ENCODE measurements at places on chromosomes 16 and 17.
A peak's percentile ranks its signal among the peaks of the same experiment; 100 is the strongest.

DNA sequence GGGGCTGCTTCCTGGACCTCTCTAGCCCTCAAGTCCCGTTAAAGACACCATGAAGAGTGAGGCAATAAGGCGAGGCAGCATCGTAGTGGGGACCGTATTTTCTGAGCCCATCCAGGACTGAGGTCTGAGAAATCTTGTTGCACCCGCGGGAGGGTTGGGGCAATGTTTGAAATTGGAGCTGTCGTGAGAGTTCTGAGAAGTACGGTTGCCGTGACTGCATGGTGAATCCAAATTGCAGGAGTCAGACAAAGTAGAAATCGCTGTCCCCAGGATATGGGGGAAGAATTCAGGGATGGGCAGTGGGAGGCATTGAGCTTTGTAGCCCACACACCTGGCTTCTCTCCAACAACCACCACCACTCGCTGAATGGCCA lies 42.0 kb upstream of the RPL38 start:
- DNase-seq: no peak

DNA sequence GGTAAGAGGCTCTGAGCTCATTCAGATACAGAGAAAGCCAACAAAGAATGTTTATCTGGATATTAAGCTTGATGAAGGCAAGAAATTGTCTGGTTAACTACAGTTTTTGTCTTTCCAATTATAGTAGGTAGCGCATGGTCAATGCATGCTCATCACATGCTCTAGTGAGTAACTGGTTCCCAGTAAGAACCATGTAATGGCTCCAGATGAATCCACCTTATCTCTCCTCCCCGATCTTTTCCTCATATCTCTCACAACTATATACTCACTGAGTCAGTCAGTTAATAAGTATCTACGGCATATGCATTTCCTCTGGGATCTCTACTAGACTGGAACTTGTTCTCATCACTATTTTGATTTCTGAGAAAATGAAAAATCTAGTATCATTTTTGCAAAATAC lies 340.7 kb upstream of the DYNLRB2 start:
- no peak for DNase-seq

DNA sequence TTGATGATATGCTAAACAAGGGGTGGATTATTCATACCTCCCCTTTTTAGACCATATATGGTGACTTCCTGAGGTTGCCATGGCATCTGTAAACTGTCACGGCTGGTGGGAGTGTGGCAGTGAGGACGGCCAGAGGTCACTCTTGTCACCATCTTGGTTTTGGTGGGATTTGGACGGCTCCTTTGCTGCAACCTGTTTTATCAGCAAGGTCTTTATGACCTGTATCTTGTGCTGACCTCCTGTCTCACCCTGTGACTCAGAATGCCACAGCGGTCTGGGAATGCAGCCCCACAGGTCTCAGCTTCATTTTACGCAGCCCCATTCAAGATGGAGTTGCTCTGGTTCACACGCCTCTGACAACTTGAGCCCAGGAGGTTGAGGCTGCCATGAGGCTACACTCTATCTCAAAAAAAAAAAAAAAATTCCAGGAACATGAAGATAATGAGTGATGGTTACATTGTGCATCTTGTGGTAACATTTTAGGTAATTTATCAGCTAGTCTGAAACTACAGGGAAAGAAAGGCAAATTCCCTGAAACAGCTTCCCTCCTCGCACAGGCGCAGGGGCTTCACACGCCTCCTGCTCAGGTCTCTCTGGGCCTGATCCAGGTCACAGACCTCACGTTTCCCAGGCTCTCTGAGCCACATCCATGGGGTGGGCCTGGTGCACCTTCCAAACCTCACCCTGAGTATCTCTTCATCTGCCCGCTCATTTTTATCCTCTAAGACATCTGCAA lies 15.3 kb upstream of the UBE2I start:
- DNase-seq: no peak

- DNase-seq: no peak
Observed at GRCh38 chr16:82943371-82943770, 316.6 kb downstream of the CDH13 start.

DNA sequence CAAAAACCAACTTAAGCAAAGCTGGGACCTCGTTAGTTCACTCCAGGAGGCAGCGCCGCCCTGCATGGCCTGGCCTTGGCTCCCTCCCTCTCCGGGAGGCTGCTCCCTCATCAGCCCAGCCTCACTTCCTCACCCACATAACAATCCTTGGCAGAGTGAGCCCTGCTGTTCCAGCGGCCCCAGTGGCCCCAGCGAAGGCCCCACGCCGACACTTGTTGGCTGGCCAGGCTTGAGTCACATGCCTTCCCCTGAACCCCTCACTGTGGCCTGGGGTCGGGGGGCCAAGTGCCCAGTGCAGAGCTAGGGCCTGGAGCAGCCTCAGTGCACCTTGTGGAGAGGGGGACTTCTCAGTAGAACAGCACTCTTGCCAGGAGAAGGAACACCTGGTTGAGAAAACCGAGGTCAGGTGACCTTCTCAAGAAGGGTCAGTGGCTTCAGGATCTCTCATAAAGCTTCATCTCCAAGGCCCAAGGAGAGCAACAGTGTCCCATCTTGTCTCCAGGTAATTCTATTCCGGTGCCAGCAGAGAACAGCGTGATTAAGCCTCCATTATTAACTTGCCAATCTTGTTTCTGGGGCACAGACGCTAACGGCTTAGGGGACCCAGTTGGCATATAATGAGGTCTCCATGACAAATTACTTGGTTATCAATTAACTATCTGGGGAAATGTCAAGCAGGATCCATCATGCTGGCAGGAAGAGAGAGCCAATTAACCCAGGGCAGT lies 26.8 kb downstream of the ENDOV start:
- no peak for DNase-seq

DNA sequence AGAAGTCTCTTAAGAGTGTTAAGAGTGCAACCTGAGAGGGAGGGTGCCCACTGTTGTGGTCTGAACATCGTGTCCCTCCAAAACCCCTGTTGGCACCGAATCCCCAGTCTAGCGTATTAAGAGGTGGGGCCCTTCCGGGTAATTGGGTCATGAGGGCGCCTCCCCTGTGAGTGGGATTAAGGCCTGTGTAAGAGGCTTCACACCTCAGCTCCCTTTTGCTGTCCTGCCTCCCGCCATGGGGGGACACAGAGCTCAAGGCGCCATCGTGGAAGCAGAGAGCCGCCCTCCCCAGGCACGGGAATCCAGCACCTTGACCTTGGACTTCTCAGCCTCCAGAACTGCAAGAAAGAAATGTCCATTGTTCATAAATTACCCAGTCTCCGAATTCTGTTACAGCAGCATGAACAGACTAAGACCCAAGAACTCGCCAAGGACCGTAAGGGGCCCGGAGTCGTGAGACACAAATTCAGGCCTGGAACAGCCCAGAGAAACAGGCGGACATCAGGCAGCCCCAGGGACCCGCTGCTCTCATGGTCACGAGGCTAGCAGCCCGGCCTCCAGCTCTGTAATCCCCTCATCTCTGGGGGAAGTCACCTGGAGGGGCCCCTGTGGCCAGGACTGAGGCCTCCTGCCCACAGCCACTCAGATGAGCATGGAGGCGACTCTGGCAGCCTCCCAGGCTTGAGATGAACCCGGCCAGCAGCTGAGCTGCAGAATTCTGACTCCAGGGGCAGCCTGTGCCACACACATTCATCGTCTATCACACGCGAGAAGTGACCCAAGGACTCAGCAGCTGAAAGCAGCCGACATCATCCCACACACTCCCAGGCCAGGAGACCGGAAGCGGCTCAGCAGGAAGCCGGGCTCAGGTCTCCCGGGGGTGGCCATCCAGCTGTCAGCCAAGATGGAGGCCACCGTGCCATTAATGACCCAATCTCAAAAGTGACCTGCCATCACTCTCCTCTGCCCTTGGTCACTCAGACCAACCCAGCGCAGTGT lies 12.8 kb upstream of the CHMP6 start:
- no peak for DNase-seq

DNA sequence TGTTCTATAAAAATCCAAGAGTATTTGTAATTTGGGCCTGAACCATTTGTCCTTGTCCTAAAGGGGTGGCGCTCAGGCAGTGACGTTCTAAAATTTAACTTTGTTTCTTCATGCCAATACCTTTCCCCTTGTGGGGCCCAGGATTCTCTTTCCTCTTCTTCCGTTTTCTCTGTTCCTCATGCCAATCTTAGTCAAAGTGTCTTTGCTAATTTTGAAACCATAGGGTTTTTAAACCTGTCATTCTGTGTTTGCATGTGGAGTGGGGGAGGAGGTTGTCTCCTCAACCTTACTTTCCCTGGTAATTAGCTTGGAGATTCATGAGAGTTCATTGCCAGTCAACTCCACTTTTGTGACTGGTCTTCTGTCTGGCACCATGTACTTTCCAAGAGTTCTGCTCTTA lies 337.1 kb downstream of the MAF start:
- DNase-seq: no peak

GRCh38 chr16:50933262-50933661 lies 191.4 kb downstream of the CYLD start:
- no peak for DNase-seq

- DNase-seq: no peak
Observed at GRCh38 chr16:66695935-66696668, 441 bp downstream of the CMTM4 start.

DNA sequence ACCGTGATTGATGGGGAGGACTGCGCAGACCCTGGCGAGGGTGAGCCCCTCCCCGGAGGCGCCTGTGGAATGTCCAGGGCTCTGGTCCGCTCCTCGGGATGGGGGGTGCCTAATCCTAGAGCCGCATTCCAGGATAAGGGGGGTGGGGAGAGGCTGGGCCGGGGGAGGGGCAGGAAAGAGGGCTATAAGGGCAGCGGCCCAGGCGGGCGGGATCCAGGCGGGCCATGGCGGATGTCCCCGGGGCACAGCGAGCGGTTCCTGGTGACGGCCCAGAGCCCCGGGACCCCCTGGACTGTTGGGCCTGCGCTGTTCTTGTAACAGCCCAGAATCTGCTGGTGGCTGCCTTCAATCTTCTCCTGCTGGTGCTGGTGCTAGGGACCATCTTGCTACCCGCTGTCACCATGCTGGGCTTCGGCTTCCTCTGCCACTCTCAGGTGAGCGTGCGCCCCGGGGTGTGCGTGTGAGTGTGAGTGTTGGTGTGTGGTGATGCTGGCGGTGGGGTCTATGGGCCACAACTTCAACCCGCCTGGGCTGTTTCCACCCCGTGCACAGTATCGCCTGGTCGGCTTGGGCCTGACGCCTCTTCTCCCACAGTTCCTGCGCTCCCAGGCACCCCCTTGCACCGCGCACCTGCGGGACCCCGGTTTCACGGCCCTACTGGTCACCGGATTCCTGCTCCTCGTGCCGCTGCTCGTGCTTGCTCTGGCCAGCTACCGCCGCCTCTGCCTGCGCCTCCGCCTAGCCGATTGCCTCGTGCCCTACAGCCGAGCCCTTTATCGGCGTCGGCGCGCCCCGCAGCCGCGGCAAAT lies at the start of gene TMEM88:
Gene TMEM88 (plus strand): TSS at position 216 of the 809 bp plus-strand sequence. CDS start 9 bp downstream, at position 225.
- DNase-seq: no peak

DNA sequence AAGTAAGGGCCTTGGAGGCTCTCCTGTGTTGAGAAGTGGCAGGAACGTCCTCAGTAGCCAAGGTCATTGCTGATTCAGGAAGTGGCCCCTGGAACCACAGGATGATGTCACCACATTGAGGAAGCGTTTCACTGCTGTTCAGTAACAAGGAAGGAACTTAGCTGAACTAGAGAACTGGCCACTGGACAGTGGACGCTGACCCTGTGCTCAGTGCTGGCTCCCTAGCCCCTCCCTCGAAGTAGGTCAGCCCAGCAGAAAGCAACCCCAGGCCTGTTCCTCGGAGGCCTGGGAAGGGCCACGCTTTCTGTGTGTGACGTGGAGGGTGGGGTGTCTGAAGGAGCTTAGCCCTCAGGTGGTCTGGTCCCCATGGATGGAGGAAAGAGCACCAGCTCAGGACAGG lies 58.3 kb downstream of the B9D1 start:
- DNase-seq: no peak

- DNase-seq: peak; percentile 37
Observed at GRCh38 chr17:7393613-7394451, 493 bp downstream of the PLSCR3 start.

- DNase-seq: no peak
Observed at GRCh38 chr17:45403906-45404490, 28.7 kb downstream of the ARHGAP27 start.

GRCh38 chr16:6611535-6611934 lies 721.1 kb upstream of the RBFOX1 start:
- no peak for DNase-seq

DNA sequence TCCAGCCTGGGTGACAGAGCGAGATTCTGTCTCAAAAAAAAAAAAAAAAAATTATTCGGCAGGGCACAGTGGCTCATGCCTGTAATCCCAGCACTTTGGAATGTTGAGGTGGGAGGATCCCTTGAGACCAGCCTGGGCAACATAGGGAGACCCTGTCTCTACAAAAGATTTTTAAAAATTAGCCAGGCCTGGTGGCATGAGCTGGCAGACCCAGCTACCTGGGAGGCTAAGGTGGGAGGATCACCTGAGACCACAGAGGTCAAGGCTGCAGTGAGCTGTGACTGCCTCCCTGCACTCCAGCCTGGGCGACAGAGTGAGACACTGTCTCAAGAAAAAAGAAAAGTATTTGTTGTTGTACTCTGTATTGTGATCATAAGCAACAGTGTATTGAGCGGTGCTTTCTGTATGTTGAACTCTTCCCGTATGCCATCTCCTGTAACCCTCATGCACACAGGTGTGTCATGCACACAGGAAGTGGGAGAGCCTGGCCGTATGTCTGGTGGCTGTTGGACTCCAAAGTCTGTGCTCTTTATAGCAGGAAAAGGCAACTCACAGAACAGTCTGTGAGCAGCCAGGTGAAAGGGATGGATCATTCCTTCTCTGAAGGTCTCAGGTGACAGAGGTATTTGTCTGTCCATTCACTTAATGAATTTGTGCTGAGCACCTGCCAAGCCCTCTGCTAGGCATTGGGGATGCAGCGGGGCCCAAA lies 17.1 kb downstream of the CDH1 start:
- DNase-seq: no peak

GRCh38 chr17:80544655-80545498 lies at the start of gene RPTOR:
Gene RPTOR (plus strand): TSS chr17:80544838. CDS start chr17:80545630, 792 bp downstream.
- DNase-seq: peak; percentile 85

DNA sequence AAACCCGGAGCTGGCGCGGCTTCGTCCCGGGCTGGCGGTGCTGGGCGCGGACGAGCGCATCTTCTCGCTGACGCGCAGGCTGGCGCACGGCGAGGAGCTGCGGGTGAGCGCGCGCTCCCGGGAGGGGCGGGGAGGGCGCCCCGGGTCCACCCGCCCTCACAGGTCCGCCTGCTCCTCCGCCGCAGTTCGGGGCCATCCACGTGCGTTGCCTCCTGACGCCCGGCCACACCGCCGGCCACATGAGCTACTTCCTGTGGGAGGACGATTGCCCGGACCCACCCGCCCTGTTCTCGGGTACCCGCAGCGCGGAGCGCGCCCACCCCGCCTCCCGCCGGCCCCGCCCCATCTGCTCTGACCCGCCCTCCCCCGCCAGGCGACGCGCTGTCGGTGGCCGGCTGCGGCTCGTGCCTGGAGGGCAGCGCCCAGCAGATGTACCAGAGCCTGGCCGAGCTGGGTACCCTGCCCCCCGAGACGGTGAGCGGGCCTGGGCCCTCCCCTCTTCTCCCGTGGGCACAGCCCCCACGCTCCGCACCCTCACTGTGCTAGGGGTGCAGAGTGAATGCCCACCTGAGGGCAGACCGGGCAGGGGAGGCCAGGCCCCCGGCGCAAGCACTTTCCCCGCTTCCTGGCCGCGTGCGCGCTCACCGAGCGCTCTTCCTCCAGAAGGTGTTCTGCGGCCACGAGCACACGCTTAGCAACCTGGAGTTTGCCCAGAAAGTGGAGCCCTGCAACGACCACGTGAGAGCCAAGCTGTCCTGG lies 1.4 kb downstream of the HAGHL start:
- DNase-seq: peak; percentile 66

All from activated T-cell treated with anti-CD3 and anti-CD28 coated beads for 48 hours (primary cell).